ENCODE measurements at places on chromosomes 7 and 10.

DNA sequence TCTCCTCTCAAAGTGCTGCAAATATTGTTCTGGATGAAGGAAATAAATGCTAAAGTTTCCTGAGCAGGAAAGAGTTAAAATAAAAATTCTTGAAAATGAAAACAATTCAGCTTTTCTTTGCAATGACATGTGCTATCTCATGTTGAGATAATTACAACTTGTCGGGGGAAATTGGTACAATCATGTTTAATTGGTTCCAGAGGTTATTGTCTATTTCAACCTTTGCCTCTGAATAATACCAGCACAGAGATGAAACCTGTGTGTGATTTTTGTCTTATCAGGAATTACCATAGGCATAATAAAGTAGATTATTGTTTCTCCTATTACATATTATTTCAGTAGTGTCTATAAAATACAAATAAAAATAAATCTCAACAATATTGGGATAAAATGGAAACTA, 305.0 kb downstream of the XPNPEP1 start:
- DNase-seq: no peak

DNA sequence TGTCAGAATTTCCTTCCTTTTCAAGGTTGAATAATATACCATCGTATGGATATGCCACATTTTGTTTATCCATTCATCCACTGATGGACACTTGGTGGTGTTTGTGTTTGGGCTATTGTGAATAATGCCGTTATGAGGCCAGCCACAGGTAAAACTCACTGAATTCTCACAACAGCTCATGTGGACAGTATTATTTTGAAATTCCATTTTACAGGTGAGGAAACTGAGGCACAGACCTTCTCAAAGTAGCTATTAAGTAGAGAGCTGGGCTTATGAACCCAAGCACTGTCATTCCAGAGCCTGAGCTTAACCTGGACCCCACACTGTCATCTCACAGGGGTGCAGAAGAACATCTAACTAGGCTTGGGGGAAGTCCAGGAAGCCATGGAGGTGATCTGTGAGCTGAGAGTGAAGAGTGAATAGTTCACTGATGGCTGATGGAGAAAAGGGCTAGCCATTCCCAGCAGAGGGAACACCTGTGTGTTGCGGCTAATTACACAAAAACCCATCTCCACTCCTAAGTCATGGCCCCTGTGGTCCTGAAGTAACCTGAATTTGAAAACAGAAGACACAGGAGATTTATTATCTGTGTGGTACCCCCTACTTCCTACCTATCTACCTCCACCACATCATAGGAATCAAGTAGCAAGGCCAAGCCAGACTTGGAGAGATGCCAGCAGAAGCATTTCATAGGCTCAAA, 8.7 kb downstream of the INMT start:
- DNase-seq: no peak

- DNase-seq: no peak
Measured at GRCh38 chr7:138992052-138992531, 10.9 kb upstream of the KIAA1549 start.

- DNase-seq: no peak
Measured at GRCh38 chr7:157002819-157003421, 7.5 kb downstream of the MNX1 start.

DNA sequence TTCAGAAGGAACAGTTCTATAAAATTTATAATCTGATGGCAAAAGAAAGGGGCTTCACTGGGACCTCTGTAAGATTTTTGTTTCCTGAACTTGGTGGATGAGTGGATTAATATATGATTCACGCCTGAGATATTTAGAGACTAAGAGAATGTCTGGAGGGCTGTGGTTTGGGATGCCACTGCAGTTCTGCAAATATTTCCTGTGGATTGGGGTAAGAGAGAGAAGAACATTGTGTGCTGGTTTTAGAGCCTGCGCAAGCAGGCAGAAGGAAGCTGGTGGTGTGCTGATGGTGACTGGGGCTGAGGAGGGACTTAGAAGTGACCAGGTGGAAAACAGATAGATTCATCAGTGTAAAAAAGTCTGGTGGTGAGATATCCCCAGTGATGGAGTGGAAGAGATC, 87.0 kb downstream of the SUGCT start:
- peak; percentile 96 for DNase-seq

GRCh38 chr7:27188386-27189294, 3.6 kb upstream of the HOXA11 start:
- no peak for DNase-seq

DNA sequence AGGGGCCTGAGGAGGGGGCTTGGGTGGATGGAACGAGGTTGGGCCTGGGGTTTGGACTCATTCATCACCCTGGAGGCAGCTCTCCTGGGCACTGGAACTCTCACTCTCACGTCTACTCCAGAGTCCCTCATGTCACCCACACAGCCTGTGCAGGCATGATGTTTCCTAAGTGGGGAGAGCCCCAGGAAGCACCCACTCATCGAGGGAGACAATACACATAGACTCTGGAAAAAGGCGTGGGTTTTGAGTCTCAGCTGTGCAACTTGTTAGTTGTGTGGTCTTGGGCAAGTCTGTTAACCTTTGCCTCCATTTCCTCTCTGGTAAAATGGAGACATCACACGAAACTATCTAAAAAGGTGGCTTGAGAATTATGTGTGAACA, 25.9 kb upstream of the RBM20 start:
- no peak for DNase-seq

- DNase-seq: no peak
Measured at GRCh38 chr10:3236644-3237404, 64.2 kb upstream of the PITRM1 start.

DNA sequence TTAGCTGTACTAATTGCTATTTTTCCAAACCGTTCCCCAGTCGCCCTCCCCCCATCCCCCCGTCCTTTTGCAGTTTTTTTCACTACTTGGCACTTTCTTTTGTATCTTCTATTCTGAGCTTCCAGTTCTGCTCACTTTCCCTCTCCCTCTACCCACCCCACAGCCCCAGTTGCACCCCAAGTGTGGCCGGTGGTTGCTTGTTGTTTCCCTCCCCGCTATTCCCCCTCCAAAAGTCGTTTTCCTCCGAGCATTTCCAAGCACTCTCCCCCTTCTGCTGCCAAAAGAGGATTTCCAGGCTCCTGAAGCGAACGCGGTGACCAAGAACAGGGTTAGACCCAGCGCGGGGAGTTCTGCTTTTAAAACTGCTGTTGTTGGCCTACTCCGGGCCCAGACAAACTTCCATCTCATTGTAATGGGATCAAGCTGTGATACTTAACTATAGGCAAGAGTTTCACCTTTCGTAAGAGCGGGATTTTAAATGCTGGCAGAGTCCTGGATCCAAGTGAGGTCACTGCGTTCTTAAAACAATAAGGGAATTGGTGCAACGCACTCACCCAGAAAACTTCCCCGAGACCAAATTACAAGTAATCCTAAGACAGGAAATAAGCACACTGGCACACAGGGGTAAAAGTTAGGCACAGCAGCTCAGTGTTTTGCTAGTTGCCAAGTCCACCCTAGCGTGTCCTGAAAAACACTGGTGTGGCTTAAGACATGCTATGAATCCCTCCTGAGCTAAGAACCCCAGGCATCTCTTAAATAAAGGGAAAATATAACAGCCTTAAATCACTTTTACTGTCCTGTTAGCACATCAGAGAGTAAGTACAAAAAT, 1.5 kb upstream of the RGS10 start:
- DNase-seq: peak; percentile 97

DNA sequence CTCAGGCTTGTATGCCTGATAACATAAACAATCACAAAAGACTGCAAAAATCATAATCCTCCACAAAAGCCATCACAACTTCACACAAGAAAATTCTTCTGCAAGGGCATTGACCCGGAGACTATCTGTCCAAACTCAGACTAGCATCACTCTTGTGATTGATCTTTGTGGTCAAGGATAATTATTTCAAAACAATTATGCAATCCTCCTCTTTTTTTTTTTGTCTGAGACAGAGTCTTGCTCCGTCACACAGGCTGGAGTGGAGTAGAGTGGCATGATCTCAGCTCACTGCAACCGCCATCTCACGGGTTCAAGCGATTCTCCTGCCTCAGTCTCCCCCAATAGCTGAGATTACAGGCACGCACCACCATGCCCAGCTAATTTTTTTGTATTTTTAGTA, 22.2 kb downstream of the CDNF start:
- DNase-seq: no peak

DNA sequence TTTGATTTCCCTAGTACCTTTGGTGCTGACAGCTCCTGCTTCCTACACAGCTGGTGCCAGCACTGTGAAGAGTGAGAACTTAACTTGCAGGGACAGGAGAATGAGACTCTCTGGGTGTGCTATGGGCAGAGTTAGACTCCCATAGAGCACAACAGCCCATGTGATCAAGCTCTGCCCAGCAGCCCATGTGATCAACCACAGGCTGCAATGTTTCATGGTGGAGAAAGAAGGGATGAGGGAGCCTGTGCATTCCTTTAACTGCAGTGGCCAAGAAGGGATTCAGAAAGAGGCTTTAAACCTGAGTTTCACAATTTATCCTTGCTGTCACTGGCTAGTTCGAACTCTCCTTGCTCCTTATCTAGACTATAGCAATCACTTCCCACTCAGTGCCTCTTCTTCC, 10.0 kb upstream of the MEST start:
- no peak for DNase-seq

DNA sequence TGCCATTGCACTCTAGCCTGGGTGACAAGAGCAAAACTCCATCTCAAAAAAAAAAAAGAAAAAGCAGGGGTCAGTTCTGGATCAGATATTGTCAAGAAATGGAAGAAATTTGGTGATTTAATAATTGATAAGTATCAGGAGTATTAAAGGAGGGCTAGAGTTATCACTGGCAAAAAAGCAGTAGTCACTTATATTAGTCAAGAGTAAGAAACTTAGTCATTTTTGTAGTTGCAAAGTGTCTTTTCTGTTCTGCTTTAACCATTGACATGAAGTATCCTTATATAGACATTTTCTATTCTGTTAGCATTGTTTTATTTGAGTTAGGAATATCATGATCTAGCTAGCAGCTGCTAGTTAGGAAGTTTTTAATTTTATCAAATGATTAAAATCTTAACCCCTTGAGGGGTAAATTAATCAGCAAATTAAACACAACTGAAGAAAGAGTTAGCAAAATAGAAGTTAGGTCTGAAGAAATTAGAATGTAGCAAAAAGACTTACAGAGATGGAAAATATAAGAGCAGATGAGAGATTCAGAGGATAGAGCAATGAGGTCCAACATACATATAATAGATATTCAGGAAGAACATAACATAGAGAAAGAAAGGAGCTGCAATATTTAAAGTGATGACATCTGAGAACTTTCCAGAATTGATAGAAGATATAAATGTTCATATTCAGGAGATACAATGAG, 7.3 kb upstream of the CCDC6 start:
- DNase-seq: no peak
